NB4 (cell line): ENCODE measurements at places on chromosomes 12 and 14.

- no peak for DNase-seq
These were observed 128.7 kb downstream of the TMX1 start for GRCh38 chr14:51368721-51369163.

GRCh38 chr12:102862486-102862885 lies 54.6 kb downstream of the PAH start:
- no peak for DNase-seq

DNA sequence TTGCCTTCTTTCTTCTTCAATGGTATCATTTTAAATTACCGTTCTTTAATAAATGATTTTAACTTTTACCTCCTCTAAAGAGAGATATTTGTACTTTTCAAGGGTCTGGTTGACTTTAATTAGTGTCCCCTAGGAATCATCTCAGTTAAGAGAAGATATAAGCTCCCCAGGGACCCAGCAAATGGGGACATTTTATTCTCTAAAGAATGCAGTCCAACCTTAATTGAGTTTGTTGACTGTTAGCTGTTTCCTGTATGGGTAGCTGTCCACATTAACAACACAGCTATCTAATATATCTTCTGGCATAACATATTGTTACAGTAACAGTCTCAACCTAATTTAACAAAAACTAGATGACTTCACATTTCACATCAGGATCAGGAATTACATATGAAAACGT lies 241.6 kb upstream of the NPAS3 start:
- DNase-seq = no peak

DNA sequence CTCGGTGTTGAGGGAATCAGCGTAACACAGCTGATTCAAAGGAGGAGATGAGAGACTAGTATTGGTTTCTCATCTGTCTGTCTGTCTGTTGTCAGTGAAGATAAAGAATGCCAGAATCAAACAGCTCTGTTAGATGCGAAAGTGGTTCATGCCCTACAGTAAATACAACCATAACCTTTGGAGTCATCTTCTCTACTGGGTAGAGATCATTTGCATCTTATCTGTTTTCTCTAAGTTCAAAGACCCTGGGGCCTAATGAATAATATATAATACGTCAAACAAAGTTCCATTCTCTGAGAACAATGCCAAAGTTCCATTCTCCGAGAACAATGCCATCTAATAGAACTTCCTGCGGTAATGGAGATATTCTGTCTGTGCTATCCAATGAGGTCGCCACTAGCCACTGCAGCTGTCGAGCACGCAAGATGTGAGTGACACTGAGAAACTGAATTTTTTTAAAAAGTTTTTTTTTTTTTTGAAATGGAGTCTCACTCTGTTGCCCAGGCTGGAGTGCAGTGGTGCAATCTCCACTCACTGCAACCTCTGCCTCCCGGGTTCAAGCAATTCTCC lies 6.6 kb downstream of the IL31 start:
- DNase-seq = no peak

DNA sequence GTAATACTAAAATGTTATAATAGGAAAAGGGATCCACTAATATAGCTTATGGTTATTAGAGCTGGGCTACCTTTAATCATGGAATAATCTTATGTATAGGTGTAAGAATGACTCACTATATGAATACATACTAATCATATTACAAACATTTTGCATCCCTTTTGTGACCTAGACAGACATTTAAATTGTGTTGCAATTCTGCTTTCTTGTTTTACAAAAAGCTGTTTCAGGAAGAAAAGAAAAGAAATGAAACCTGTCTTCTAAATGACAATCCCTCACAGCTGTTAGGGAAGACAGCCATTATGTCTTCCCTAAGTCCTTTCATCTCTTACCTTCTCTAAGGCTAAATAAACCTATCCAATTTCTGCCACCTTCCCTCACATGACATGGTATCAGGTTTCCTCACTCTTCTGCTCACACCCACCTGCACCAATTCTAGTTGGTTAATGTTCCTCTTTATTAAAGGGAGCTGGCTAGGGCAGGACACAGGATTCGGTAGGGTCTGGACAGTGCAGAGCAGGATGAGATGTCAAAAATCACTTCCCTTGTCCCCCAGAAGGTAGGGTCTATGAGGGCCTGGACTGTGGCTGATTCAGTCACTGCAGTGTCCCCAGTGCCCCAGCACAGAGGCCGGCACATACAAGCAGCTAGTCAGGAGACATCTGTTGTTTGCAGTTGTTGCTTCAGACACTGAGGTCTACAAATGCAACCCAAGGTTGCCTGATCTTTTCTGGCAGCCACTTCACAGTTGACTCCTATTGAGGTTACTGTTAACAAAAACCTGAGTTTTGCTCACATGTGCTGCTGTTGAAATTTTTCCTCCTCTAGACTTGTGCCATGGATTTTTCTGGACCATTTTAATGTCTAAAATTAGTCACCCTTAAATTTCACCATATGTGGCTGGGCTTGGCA lies 3.7 kb downstream of the DHRS7 start:
- DNase-seq = peak; percentile 13

- DNase-seq = peak; percentile 62
These were observed 3.5 kb downstream of the AICDA start for GRCh38 chr12:8609061-8609570.

GRCh38 chr12:80580254-80580653 lies 127.2 kb upstream of the MYF6 start:
- DNase-seq = no peak

- no peak for DNase-seq
These were observed 208.2 kb upstream of the TMTC1 start for GRCh38 chr12:29991924-29992323.

GRCh38 chr12:49335118-49335954 lies 1.7 kb downstream of the C1QL4 start:
- no peak for DNase-seq

- DNase-seq = no peak
These were observed 34.9 kb downstream of the AEBP2 start for GRCh38 chr12:19474147-19474546.

DNA sequence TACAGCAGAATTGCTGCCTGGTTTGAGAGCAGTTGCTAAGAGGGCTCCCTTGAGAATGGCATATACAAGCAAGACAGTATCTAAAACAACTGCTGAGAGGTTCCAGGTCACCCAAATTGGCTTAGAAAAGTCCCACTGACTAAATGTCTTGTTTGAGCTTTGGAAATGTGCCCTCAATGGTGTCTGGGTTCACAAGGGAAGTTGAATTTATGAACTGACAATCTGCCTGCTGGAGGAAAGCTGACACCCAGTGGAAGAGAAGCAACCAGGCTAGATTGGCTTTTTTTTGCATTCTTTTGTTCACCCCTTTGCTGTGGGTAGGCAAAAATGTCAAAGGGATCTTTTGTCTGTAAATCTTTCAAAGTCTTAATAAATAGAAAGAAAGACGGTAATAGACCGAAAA lies 44.6 kb upstream of the NPFF start:
- DNase-seq = no peak

GRCh38 chr12:54033106-54033979 lies 493 bp downstream of the HOXC5 start:
- DNase-seq = peak; percentile 43

- no peak for DNase-seq
These were observed 101.1 kb downstream of the OTX2 start for GRCh38 chr14:56709201-56709600.

DNA sequence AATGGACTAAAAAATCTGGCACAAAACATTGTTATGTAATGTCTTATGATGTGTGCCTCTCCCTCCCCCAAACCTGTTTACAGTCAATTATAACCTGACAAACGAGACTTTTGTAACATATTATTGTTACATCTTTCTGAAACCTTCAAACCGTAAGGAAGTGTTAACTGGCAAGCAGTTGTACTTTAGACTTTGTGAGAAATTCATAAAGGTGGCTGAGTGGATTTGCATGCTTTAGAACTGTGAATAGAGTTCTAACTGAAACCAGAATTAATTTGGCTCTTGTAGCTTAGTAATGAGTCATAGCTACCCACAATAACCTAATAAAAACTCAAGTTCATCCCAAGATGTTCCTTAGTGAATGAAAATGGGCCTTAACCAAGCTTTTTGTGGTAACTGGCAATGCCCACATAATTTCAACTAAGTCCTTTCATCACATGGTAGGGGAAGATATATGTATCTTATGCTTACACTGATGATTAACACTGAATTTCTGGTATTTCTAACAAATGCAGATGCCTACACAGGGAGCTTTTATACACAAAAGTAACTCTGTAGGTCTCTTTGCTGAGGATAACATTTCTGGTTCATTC lies 29.7 kb downstream of the RAD9B start:
- peak; percentile 77 for DNase-seq

GRCh38 chr14:101721111-101721510 lies 40.4 kb upstream of the PPP2R5C start:
- peak; percentile 66 for DNase-seq

GRCh38 chr12:105271364-105271763 lies 35.4 kb upstream of the APPL2 start:
- DNase-seq = no peak

GRCh38 chr14:102491786-102492530 lies 17.6 kb downstream of the ANKRD9 start:
- no peak for DNase-seq

DNA sequence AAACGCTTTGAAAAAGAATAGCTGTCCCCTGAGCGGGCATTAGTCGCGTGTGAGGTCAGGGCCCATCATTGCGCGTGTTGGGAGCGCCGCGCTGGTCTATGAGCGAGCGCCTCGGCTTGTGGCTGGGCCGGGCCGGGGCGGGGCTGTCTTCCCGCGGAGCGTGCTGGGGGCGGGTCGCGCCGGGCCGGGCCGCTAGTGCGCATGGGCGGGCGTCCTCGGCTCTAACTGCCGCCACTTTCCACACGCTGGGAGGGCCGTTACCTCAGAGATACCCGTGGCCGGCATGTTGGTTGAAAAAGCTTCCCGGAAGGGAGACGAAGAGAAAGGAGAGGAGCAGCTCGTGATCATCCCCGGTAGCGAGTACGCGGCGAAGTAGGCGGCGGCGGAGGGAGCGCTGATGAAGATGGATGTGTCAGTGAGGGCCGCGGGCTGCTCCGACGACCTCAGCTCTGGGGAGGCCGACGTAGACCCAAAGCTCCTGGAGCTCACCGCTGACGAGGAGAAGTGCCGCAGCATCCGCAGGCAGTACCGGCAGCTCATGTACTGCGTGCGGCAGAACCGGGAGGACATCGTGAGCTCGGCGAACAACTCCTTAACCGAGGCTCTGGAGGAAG lies at the start of gene EID3:
Gene EID3 (plus strand): TSS at position 202 of the 614 bp plus-strand sequence. CDS start 196 bp downstream, at position 398.
- DNase-seq = no peak

DNA sequence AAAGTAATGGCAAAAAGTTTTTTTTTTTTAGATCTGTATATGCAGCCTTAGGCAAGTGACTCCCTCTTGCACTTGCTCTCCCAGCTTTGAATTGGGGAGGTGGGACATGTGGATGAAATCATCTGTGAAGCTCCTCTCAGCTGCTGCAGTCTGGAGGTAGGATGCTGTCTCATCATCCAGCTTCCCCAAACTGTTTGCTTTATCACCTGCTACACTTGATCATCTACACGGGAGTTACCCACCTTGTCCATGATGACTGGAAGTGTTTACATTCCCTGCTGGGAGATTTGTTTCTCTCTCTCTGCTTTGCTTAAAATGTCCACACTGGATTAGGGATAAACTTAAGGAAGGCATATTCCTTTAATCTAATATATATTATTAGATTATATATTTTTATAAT lies 8.5 kb upstream of the FGF23 start:
- no peak for DNase-seq

- DNase-seq = peak; percentile 8
These were observed 429.1 kb downstream of the DAD1 start for GRCh38 chr14:22159957-22160356.

DNA sequence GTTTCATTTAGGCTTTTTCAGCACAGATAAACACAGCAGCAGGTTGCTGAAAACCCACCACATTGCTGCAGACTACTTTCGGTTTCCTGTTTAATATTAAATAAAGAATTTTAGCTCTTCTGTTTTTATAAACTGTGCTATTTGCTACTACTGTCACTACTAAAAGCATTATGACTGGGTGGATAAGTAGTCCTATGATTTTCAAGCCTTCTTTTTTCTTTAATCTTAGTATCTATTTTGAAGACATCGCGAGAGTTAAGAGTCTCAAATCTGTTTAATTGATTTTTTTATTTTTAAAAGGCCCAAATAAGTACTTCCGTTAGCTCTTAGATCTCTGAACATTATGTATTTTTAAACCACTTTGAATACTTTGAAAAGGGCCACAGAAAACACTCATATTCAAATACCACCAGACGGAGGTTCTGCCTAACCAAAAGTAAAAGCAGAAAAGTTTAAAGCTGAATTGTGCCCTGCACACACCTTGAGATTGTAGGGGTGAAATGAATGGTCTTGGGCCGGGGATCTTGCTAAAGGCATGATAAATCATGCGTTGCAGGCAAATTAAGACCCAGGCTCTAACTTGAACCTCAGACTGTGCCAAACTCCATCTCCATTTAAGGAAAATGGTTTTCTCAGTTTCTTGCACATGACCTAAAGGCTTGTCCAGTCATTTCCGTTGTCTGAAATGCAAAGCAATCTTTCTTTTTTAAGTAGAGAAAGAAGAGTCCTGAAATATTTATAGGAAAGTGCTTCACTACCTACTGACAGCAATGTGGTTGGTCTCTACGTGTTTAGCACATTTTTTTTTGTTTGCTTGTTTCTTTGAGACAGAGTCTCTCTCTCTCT lies 13.6 kb upstream of the FOXN3 start:
- no peak for DNase-seq

DNA sequence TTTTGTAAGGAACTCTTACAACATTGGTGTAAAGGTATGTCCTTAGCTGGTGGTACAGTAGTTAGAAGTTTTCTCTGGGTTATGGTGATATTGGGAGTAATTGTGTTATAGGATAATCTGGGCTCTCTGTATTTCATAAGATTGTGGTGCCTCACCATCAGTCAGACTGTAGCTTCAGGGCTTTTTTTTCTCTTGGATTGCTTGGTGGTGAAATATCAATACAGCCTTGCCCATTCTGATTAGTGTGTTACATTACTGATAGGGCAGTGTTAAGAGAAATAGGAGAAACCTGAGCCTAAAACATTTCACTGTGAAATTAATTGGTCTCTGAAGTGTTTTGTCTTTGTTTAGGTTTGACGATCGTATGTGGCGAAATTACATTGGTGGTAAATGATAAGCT lies 71.0 kb downstream of the RCOR1 start:
- DNase-seq = no peak

- peak; percentile 87 for DNase-seq
These were observed 44.8 kb downstream of the CPSF6 start for GRCh38 chr12:69284131-69284530.

DNA sequence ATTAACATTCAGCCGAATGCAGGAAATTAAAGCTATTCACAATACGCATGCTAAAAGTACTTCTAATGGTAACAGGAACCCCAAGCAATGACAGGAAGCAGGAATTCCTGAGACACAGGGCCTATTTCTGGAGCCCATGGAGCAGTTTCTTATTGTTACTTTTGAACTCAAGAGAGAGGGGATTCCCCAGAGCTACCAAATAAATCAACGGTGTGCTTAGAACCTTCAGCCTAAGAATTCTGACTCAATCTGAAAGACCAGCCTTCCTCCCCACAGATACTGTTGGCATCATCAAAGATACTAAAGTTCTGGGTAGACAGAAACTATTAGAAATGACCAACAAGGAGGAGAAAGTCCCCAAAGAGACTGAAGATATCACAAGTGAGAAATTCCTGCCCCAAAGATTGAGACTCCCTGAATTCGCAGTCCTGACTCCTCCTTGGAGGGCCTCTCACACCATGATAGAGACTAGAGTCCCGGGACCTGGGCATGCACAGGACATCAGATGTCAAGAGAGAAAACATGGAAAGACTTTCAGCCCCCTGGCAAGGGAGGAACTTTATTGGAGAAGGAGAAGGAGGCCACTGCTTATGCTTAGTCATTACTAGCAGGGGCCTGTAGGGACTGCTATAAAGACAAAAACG lies 32.7 kb downstream of the RTRAF start:
- DNase-seq = no peak

- no peak for DNase-seq
These were observed 447.1 kb upstream of the SEL1L start for GRCh38 chr14:81980601-81981306.

GRCh38 chr12:121934309-121934664 lies 15.9 kb downstream of the CFAP251 start:
- DNase-seq = no peak
